Stimulated activated CD4-positive, alpha-beta T cell treated with anti-CD3 and anti-CD28 coated beads, Interleukin-12 subunit alpha, Interleukin-12 subunit beta, amount 100 ng/mL, for 24 hours (primary cell): ENCODE measurements at places on chromosomes 2 and 18.

GRCh38 chr2:121969766-121970639 is 214.6 kb downstream of the TSN start:
- DNase-seq: no peak

GRCh38 chr2:11073251-11073650 is 82.0 kb upstream of the SLC66A3 start:
- no peak for DNase-seq

DNA sequence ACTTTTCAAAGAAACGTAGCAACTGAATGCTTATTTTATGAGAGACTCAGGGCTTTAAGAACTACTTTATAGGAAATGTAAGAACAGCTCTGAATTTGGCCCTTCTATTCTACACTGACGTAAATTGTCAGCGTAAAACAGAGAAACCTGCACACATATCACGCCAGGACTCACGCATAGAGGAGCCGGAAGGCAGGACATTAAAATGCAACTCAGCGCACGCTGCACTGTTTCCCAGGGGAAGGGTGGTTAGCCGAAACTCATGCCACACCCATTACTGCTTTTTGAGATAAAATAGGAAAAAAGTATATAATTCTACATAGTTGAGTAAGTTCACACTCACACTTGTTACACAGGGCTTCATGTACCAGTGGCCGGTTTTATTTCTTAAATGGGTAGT is 7.4 kb downstream of the TUBB6 start:
- DNase-seq: no peak

DNA sequence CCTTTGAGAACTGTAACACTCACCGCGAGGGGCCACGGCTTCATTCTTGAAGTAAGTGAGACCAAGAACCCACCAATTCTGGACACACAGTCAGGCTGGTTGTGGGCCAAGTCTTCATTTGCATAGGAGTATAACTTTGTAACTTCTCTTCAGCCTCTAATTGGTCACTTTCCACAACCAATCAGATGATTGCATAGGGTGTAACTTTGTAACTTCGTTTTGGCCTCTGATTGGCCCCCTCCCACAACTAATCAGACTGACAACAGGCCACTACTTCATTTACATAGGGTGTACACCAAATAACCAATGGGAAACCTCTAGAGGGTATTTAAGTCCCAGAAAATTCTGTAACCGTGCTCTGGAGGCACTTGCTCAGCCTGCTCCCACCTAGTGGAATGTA is 77.5 kb upstream of the TCF4 start:
- no peak for DNase-seq

DNA sequence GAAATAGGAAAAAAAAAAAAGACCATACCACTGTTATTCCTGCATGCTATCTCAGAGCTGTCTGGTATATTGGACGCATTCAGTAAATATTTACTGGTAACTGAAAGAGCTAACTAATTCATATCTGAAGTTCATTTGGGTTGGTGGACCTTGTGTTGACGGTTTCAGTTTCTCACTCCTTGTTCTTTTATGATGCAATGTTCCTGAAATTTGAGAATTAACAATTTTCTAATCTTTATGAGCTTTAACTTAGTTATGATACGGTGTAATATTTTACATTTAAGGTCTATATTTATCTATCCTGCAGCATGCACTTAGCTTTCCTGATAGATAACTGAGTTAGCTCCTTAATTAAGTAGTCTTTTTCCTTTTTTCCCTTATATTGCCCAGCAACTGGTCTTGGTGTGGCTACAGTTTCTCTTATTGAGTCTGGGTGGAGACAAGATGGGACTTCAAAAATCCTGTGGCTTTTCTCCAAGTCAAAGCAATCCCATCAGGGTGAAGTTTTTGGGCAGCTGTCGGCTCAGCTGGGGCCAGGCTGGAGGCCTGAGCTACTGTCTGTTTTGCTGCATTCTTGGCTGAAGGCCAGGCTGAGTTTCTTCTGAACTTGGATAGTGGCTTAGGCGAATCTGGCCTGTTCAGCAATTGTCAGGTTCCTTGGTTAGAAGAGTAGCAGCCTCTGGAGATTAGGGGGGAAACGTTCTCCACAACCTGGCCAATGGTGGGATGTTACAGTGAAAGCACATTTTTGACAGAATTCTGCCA is 78.4 kb upstream of the MEX3C start:
- DNase-seq: no peak
